Caki2 (cell line): ENCODE measurements at places on chromosomes 1 and 21. TPM values are rescaled to one million over a fixed set of nuclear protein-coding genes. Genes with fewer than 3 reads are reported as not detected.

Gene PLA2G2F
- not detected in 2 replicates for total RNA-seq

Gene OR2T29
- total RNA-seq: not detected in 2 replicates

Gene TDRD10
- not detected in 2 replicates for total RNA-seq

Gene OR2L3
- not detected in 2 replicates for total RNA-seq

Gene PROK1
- not detected in 2 replicates for total RNA-seq

Gene ELF3
- total RNA-seq: 251 and 255 TPM in 2 replicates

Gene NDUFV3
- 36.1 and 40.7 TPM in 2 replicates for total RNA-seq

Gene CELA2B
- not detected in 2 replicates for total RNA-seq

Gene ADORA3
- total RNA-seq: not detected in 2 replicates

Gene TP73
- total RNA-seq: 4.4 and 5.1 TPM in 2 replicates

Gene PTGFR
- total RNA-seq: not detected in 2 replicates

Gene LRRC53
- not detected in 2 replicates for total RNA-seq

Gene IVL
- not detected in 2 replicates for total RNA-seq

Gene PRUNE1
- 6.9 and 14.4 TPM in 2 replicates for total RNA-seq

Gene AKR7A3
- not detected in 2 replicates for total RNA-seq

Gene CLCA1
- total RNA-seq: not detected in 2 replicates

Gene CDCA8
- 9.8 and 14.5 TPM in 2 replicates for total RNA-seq

Gene AMY2A
- not detected in 2 replicates for total RNA-seq

Gene CFAP298
- 51.9 and 78.0 TPM in 2 replicates for total RNA-seq

Gene PTGS2
- total RNA-seq: 0.03 and 0.20 TPM in 2 replicates
